ENCODE measurements at places on chromosomes 7 and 10.
A peak's percentile ranks its signal among the peaks of the same experiment; 100 is the strongest.

GRCh38 chr10:71359364-71360046 lies 37.2 kb upstream of the CDH23 start:
- no peak for DNase-seq

DNA sequence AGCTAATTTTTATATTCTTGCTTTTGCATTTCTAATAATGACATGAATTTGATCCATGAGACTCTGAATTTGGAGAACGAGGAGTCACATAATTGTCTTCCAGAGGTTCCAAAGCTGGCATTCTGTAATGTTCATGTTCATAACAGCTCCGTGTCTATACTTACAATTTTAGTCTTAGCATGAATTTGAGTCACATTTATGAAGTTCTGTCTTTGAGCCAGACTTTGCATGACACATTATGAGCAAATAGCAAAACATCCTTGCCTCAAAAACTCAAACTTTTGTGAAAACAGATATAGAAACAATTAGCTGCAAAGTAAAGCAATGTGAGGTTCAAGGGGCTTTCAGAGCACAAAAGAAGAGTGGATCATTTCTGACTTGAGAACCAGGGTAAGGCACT lies 44.5 kb upstream of the CAV2 start:
- peak; percentile 52 for DNase-seq

DNA sequence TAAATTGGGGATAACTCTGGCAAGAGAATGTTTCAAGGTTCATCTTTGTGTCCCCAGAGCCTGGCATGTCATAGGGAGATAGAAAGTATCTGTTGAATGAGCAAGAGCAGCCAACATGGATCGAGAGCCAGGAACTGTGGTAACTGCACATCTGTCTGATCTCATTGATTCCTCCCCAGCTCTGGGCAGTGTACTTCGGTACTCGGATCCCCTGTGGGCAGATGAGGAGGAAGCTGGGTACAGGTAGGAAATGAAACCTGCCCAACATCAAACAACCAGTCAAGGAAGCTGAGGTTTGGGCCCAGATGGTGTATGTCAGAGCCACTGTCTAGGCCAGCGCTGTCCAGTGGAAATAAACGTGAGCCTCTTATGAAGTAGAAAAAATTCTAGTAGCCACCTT lies 76.4 kb downstream of the GRK5 start:
- no peak for DNase-seq

GRCh38 chr10:7881119-7881518 lies 62.8 kb downstream of the TAF3 start:
- DNase-seq, result no peak

- peak; percentile 9 for DNase-seq
Observed at GRCh38 chr10:3564346-3565002, 220.5 kb downstream of the KLF6 start.

GRCh38 chr7:128017862-128018845 lies 13.1 kb downstream of the LRRC4 start:
- peak; percentile 90 for DNase-seq

DNA sequence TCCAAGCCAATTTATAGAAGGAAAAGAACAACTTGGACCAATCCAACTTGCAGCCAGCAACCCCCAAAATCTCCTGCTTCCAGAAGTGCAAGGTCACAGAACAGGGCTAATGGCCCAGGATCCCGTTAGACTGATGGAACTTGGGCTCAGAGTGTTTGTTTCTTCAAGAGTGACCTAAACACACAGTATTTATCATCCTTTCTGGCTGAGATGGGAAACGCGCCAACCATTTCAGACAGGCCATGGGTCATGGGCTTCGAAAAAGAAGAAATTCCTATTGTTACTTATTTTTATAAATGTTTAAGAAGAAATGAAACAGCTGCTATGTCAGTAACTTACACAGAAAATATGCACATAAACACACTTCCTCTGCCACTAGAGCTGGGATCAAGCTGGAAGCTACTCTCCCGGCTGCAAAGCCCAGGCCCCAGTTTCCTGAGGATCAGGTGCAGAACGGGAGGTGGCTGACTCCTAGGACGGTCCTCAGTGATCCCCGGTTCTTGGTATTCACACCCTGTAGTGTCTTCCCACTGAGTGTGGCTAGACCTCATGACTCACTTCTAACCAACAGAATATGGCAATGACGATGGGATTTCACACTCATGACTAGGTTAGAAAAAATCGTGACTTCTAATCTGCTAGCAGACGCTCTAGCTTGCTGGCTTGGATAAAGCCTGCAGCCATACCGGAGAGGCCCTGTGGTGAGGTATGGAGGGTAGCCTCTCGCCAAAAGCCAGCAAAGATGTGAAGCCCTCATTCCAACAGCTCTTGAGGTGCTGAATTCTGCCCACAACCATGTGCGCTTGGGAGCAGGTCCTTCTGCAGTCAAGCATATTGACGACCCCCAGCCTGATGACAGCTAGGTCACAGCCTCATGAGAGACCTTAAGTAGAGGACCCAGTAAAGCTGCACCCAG lies 60.2 kb downstream of the CHST15 start:
- peak; percentile 26 for DNase-seq

DNA sequence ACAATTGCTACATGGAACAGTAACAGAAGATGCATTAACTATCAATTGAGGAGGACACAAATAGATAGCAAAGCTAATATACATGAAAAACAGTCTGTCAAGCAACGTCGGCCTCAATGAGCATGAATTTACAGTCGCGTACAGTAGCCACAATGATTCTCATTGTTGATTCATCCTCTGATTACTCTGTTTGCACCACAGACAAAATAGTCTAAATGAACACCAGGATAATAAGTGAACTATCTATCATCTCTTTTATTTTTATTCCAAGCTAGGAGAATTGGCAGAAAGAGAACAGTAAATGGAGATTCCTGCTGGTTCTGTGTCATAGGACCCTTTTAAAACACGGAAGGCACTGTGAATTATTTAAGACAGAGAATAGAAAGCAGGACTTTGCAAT lies 108.5 kb downstream of the EVX1 start:
- DNase-seq, result no peak

DNA sequence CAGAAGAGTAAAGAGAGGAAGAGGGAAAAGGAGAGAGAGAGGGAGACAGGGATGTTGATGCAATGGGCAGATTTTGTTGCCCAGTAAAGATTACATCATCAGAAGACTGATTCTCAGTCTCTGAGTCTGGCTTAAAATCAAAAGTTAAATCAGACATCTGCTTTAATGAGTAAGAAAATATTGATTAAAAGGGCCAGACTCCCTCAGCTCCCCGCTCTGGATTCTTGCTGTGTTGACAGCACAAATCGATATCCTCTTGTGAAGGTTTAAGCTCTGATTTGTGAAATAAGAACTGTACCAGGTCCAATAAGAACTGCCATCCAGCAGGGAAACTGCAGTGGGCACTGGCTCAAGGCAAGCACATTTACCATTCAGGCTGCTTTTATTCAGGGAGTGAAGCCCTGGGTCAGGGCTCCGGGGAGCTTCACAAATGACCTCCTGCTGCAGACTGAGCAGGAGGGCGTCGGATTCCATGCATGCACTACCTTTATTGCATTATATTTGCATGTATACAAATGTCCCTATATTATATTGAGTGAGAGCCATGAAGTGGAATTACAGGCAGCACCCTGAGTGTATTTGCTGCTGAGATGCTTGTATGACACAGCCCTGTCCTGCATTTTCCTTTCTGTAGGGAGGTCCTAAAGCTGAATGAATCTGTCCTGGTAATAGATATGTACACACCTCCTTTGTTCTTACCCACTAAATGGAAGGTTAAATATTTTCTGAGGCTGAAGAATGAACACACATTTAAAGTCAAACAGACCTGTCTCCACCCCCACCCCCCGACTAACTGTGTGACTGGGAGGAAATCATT lies 401.5 kb downstream of the REEP3 start:
- DNase-seq, result no peak

DNA sequence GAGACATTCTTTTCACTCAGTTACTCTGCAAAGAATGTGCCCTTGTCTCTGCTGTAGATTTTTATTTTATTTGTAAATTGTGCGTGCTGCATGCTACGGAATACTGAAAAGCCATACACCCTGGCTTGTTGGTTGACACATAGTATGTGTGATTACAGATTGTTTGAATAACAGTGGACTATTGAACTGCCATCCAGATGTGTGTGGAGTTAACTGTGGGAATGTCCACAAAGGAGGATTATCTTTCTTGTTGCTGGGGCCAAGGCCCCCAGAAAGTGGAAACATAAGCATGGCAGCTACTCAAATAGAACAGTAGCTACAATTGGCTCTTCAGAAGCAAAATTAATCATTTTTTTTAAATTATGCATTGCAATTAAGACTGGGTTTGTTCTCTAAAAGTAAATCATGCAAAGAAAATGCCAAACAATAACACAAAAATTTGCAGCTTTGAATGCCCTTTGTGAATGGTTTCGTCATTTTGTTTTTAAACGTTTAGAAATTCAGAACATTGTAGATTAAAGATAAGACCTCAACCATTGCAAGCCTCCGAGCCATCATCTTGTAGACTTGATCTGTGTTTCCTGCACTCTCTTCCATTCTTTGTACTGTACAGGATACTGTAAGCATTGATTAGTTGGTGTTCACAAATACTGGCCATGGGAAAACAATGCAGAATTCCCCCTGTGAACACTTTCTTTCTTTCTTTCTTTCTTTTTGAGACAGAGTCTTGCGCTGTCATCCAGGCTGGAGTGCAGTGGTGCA lies 210.3 kb upstream of the TCF7L2 start:
- no peak for DNase-seq

DNA sequence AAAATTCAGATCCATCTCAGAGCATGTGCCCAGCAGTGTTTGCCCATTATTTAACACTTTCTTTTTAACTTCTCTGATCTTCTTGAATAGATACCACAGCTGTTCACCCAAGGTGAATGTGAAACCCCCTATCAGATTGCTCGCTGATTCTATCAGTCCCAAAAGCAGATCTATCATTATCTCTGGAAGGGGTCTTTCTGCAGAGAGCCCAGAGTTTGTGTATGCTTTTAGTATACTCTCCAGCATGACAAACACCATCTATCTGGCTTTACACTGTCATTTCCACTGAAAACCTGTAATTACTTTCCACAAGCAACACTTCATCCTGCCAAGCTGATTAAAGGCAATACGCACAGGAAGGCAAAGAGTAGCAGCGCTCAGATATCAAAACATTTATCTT lies 168.2 kb downstream of the CACNA2D1 start:
- no peak for DNase-seq

Data from mammary epithelial cell (primary cell).